ENCODE measurements at places on chromosomes 2 and 18. TPM values are rescaled to one million over a fixed set of nuclear protein-coding genes. Genes with fewer than 3 reads are reported as not detected.

The MOGAT1 gene
- total RNA-seq: not detected

The ZBTB7C gene
- 10.9 TPM for total RNA-seq

DNA sequence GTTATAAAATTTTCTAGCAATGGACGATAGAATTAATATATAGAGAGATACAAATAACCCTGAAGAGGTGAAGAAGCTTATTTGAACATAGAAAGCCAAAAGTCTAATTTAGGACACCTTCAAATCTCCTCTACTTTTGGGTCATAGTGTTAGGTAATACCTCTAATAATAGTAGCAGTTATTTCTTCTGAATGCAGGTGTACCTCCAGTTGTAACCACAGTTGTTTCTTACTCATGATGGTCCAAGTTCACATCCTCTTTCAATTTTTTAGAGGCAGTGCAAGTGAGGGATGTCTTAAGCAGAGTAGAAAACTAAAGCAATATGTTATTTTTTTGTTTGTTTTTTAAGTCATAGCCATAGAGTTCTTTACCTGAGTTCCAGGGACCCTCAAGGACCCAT lies 429.5 kb downstream of the CCDC85A start:
- H3K27me3 ChIP-seq: no peaks in the 10 kb centered on the region
- DNase-seq: no peak
- no peak overlapping the region for H3K4me3 ChIP-seq
- no peaks in the 10 kb centered on the region for H3K4me1 ChIP-seq
- no peak overlapping the region for H3K27ac ChIP-seq

GRCh38 chr2:22397847-22398246 lies 987.1 kb upstream of the KLHL29 start:
- H3K27ac ChIP-seq: no peak overlapping the region
- no peak for DNase-seq
- no peak overlapping the region for H3K4me3 ChIP-seq
- no peaks in the 10 kb centered on the region for H3K36me3 ChIP-seq
- H3K4me1 ChIP-seq: no peaks in the 10 kb centered on the region

DNA sequence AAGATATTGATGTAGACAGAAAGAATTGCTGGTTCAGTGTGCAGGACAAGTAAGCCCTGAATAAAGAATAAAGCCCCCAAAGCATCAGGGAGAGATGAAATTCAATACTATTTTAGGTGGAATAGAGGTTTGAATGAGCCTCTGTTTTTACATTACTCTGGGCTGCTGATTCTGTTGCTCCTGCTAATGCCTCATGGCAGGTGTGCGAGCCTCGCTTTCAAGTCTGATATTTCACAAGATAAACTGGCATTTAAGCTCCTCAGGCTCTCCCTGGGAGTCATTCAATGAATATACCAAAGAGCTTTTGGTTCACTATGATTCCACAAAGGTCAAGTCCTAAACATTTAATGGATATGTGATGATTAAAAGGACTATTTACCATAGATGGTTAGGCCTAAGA lies 601.0 kb upstream of the SLC39A10 start:
- no peaks in the 10 kb centered on the region for H3K27me3 ChIP-seq
- DNase-seq: no peak
- no peak overlapping the region for H3K27ac ChIP-seq
- H3K4me3 ChIP-seq: no peak overlapping the region

GRCh38 chr18:26555804-26556553 lies 7.6 kb upstream of the KCTD1 start:
- H3K27ac ChIP-seq: no peak overlapping the region
- no peak for DNase-seq

DNA sequence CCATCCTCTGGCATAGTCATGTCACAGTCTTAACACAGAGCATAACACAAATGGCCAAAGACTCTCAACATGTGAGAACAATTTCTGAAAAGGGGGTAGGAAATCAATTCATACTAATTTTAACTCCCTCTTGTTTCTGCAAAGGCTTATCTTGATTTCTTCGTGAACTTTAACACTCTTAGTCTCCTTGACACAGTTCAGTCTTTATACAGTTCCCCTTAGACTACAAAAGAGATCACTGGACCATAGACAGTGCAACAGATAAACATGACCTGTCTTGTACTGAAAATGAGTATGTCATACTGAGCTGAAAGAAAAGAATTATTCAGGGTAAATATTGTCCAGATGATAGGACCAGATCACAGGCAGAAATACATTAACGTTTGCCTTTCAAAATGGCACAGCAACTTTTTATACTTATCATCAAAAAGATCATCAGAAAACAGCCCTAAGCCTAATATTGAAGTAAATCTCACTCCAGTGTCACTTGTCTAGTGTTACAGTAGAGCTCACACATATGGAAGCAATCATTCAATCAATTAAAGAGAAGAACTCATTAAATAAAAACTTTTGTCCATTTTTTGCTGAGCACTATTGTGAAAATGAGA lies 56.4 kb upstream of the VRK2 start:
- no peaks in the 10 kb centered on the region for H3K27me3 ChIP-seq
- H3K4me1 ChIP-seq: no peaks in the 10 kb centered on the region
- H3K36me3 ChIP-seq: no peaks in the 10 kb centered on the region
- no peak for DNase-seq

GRCh38 chr2:239600001-239600593 lies 199.3 kb upstream of the HDAC4 start:
- H3K4me1 ChIP-seq: no peaks in the 10 kb centered on the region
- DNase-seq: no peak
- H3K36me3 ChIP-seq: no peaks in the 10 kb centered on the region
- H3K27ac ChIP-seq: no peak overlapping the region
- H3K4me3 ChIP-seq: no peak overlapping the region

GRCh38 chr2:119950966-119951365 lies 61.9 kb upstream of the EPB41L5 start:
- H3K4me1 ChIP-seq: no peaks in the 10 kb centered on the region
- no peak for DNase-seq
- no peak overlapping the region for H3K4me3 ChIP-seq
- H3K27ac ChIP-seq: no peak overlapping the region
- no peaks in the 10 kb centered on the region for H3K27me3 ChIP-seq

GRCh38 chr2:236956641-236957040 lies 129.0 kb upstream of the COPS8 start:
- no peak for DNase-seq
- H3K27me3 ChIP-seq: no peaks in the 10 kb centered on the region
- no peaks in the 10 kb centered on the region for H3K4me1 ChIP-seq
- no peak overlapping the region for H3K27ac ChIP-seq
- no peaks in the 10 kb centered on the region for H3K36me3 ChIP-seq

DNA sequence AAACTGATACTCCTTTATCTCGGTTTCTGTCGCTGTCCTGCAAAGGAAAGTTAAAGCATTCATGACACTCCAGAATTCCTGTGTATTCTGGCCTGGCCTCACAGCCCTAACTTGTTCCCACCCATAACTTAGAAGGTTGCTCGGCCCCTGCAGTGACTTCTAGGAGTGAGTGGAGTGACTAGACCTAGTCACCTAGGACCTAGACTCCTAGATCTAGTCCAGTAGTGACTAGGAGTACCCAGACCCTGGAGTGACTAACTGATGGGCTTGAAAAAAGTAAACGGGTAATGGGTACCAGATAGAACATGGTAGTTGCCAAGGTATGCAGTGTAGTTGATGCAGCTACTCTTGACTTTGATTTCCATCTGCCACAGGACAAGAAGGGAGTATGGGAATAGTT lies 181.8 kb downstream of the MYO1B start:
- no peak for DNase-seq
- H3K27me3 ChIP-seq: no peaks in the 10 kb centered on the region
- H3K27ac ChIP-seq: no peak overlapping the region
- H3K4me1 ChIP-seq: no peaks in the 10 kb centered on the region
